GM13977 (cell line): ENCODE measurements at places on chromosomes 2 and 18.

- no peak for DNase-seq
Measured at GRCh38 chr18:37481072-37481471, 84.5 kb downstream of the CELF4 start.

GRCh38 chr18:61898640-61899101 is 5.9 kb upstream of the RNF152 start:
- DNase-seq, result no peak

DNA sequence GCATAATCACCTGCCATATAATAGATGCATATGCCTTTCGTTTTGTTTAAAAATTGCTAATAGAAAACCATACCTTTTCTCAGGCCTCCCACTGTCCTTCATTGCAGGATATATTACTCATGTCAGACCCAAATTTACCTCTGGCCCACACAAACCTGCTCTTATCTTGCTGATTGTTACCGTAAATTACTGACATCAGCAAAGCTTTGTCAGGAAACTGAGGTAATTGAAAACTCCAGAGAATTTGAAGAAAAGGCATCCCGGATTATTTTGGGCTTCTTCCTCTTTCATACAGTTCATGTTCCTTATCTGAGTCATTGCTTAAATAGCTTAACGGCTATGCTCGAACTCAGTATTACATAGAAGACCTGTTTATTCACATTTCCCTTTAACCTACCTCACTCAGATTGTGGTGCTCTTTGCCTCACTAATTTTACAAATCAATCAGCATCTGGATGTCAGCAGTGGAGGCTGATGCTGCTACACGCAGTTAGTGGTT is 145.7 kb downstream of the ZEB2 start:
- DNase-seq, result peak; percentile 42

DNA sequence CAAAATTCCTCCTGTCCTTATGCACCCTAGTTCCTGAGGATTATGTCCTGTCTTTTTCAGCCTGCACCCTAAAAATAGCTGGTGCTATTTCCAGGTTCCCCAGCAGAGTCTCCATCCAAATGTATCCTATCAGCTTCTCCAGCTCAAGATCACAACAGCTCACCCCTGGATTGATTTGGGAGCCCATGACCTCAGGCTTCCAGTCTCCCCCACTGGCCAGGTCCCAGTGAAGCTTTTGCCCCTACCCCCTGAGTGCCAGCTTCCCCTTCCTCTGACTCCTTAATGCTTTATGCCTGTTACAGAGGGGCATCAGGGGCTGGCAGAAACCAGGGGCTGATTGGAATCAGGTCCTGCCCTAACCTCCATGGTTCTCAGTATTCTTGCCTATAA is 76.9 kb upstream of the DAPL1 start:
- no peak for DNase-seq

DNA sequence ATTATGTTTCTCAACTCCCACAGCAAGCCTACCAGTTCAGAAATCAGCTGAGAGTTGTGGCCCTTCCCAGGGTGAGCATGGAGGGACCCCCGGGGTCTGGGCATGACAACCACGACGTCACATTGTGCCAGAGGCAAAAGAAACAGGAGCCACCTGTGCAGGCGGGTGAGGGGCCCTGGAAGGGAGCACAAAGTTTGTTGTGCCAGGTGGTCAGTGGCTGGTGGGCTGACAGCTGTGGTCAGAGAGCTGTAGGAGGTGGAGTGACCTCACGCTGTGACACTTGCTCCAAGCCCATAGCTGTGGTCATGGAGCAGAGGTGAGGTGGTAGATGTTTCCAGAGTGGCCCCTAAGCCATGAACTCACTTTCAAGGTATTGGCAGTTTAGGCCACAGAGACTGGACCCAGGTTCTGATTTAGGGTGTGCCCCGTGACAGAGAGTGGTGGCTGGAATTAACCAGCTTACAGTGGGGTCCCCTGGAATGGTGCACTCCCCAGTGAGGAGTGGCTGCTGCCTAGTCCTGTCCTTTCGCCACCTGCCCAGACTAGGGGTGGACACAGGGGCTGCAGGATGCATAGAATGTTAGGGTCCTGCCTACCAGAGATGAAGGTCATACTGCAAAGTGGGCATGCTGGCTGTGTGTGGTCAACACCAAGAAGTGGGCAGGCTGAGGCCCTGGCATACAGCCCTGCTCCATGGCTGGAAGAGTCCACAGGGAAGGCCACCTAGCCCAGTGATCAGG is 136.4 kb downstream of the GLI2 start:
- no peak for DNase-seq
